ENCODE measurements at places on chromosomes 7 and 10.

GRCh38 chr7:141585592-141586510 is 34.6 kb downstream of the AGK start:
- DNase-seq: no peak

- no peak for DNase-seq
These were observed 134.2 kb downstream of the OR13A1 start for GRCh38 chr10:45180946-45181875.

GRCh38 chr7:110856704-110857103 is 234.2 kb upstream of the LRRN3 start:
- no peak for DNase-seq

DNA sequence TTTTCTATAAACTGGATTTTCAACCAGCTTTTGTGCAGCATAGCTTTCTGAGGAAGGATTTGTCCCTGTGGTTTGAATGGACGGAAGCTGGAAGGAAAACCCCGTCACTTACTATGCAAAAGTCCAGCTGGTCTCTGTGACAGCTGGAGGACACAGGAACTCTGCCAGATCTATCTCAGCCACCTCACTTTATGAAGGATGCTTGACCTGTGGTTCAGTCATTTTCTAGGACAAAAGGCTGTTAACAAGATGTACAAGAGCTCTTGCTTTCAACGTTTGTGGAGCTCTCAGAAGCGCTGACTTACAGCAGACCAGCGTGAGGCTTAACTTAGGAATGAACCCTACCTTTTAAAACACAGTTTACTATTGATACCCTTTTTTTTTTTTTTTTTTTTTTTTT is 90.8 kb downstream of the CREM start:
- DNase-seq: no peak

DNA sequence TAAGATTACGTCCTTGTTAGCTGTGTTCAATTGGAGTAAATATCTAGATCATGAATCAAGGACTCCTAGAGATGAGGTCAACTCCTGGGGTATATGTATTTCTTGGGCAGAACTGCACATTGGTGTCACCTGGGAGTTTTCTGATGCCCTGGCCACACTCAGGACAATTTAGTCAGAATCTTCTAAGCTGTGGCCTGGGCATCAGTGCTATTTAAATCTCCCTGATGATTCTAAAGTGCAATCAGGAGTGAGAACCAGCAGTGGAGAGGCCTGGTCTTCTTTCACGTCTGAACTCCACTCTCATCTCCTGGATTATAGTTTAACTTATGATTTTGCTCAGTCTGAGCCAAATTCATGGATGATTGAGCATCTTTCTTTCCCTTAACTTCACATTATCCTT is 218.0 kb downstream of the BMPER start:
- DNase-seq: no peak

- no peak for DNase-seq
These were observed 162.5 kb upstream of the LYZL2 start for GRCh38 chr10:30792025-30792424.

DNA sequence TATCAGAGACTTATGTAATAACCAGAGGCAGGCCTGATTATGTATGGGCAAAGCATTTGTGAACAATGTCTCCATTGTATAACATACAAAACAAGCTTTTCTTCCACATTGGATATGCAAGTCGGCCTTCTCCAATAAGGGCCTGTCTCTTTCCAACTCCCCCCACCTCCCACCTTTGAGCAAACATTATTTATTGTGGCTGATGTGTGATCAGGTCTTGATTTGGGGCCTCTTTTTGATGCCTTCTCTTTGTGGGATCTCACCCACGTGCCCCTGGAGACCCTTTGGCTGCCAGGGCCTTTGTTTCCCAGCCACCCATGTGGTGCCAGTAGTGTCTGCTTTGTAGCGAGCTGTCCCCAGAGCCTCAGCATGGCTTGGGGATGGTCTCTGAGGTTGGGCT is 53.0 kb downstream of the TCF7L2 start:
- DNase-seq: no peak
